DMS 273 treated with DMSO at 0.1 percent for 48 hours (cell line): ENCODE measurements at places on chromosomes 4 and X.

DNA sequence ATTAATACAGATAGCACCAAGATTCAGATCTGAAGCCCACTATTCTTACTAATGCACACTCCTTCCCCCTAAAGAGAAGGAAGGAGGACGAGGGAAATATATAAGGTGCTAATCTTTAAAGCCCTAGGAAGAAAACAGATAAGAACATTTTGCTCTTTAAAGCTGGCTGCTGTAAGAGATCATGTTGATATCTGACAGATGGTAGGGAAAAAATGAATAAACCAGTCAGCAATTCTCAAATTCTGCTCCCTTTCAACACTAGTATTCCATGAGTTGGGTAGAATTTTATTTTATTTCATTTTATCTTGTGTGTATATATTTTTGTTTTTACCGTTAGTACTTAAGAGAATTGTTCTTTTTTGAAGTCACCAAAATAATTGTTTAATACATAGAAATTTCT lies 19.2 kb downstream of the OTC start:
- no peak for DNase-seq

GRCh38 chrX:53374222-53374820 lies 48.1 kb downstream of the SMC1A start:
- peak; percentile 14 for DNase-seq

DNA sequence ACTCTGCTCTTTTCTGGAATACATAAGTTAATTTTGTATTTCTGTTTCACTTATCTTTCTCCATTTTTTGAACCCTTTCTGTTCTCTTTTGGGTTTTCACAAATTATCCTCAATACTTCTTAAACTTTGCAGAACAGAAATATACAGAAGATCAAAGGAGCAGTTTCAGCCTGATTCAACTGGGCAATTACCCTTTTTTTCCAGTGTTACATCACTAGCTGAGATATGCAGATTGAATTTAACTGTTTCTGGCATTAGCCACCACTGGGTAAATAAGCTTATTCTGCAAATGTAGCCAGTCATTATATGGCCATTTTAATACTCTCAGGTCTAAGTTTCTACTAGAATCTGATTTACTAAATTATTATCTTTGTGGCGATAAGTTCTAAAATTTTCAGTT lies 66.9 kb upstream of the GRID2 start:
- DNase-seq, result no peak

DNA sequence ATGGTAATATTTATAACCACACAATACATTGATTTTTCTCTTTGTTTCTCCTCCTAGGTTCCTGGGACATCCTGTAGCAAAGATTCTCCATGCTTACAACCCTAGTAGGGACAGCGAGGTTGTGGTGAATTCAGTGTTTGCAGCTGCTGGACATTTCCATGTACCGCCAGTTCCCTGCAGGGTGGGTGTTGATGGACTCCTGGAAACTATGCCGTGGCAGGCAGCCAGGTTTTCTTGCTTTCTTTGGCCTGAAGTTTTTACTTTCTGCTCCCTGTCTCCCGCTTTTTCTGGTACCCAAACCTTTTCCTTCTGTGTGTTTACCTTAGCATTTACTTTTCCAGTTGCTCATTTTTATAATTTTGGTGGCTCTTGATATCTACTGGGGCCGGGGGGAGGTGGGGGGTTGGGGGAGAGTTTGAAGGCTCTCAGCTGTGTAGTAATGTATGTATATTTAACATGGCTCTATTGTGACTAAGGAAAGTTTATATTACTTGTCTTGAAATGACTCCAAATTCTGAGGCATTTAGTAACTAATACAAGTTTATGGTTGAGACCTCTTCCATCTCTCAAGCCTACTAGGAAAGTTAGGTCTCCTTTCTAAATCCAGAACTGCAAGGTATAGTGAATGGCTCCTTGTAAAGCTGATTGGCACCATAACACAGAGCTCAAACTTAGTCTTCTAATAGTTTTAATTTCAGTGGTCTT lies 89.7 kb downstream of the TMEM131L start:
- DNase-seq, result no peak

GRCh38 chr4:106985830-106986229 lies 50.3 kb downstream of the DKK2 start:
- no peak for DNase-seq

- no peak for DNase-seq
Observed at GRCh38 chrX:47664737-47665136, 5.8 kb upstream of the UXT start.

- DNase-seq, result no peak
Observed at GRCh38 chrX:9700555-9700954, 65.1 kb downstream of the GPR143 start.

GRCh38 chr4:70874268-70875156 lies 27.7 kb upstream of the MOB1B start:
- DNase-seq, result no peak

DNA sequence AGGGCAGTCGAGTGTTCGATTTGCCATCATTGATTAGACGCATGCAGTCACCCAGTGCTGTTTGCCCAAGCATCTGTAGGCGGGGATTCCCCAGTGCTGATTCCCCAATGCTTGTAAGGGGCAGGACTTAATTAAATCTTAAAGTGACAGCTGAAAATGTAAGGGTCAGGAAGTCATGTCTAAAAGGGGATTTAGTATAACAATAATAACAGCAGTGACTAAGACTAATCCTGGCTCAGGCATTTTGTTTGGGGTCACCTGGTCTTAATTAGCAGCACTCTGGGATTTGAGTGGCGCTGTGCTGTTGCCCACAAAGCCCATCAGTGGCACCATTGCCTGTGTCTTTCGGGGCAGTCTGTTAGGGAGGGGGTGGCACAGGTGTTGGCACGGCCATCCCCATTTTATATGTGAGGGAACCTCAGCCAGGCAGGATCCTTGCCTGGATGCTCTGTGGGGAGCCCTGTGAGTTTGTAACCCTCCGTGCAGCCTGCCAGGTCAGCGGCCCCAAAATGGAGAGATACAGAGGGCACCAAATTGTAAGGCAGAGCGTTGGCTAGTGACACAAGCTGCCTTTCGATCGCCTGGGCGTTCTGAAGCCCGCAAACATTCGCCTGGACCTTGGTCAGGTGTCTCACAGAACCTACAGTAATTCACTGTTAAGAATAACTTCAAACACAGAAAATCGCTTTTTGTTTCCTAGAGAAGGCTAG lies 146.7 kb downstream of the TBL1X start:
- no peak for DNase-seq

- DNase-seq, result no peak
Observed at GRCh38 chrX:96244955-96245354, 439.7 kb upstream of the DIAPH2 start.

DNA sequence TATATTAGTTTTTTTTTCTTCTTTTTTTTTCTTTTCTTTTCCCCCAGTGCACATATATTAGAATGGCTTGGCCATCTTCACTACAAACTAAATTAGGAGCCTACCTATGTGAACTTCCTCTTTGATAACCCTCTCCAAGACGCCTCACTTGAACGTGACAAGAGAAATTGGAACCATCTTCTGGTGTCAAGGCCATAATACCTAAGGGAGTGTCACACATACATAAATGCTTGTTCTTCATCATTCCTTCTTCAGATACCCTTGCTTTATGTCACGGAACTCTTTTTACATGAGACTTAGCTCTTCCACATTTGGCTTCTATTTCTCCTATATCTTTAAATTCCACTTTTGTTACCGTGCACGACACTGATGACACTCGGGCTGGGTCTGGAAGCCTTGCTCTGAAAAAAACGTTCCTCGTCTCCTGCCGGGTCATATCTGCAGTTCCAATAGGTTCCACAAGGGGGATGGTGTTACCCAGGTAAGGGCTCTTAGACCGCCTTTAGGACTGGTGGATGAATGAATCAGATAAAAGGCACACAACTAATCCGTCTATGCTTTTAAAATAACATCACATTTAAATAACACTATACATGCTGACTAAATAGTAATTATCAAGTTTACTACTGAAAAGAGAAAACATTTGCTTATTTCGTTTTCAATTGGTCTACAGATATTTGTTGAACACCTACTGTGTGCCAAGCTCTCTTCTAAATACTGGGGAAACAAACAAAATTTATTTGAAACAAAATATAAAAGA lies 19.9 kb downstream of the DGAT2L6 start:
- DNase-seq, result no peak

GRCh38 chr4:3852309-3852708 lies 86.1 kb downstream of the ADRA2C start:
- no peak for DNase-seq

DNA sequence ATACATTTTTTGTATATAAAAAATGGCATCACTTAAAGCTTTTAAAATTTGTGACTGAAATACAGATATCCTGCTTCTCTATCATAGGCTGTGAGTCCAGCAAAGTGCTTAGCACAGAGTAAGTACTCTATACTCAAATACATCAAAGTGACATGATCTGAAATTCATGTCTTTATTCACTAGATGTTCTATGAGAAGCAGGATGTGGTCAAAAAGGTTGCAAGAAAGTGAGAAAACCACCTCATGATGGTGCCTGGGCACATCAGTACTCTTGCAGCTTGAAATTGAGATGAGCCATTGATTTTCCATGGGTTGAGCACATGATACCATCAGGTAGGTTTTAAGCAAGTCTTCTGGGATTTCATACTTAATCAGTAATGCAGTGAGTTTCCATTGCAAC lies 20.4 kb upstream of the SFRP2 start:
- DNase-seq, result no peak

GRCh38 chrX:44962944-44963343 lies 90.0 kb downstream of the KDM6A start:
- DNase-seq, result no peak

- no peak for DNase-seq
Observed at GRCh38 chr4:24741910-24742309, 53.5 kb upstream of the SOD3 start.

GRCh38 chrX:106302304-106302703 lies 134.2 kb downstream of the PWWP3B start:
- no peak for DNase-seq

- DNase-seq, result no peak
Observed at GRCh38 chr4:182756161-182756690, 161.0 kb downstream of the DCTD start.

DNA sequence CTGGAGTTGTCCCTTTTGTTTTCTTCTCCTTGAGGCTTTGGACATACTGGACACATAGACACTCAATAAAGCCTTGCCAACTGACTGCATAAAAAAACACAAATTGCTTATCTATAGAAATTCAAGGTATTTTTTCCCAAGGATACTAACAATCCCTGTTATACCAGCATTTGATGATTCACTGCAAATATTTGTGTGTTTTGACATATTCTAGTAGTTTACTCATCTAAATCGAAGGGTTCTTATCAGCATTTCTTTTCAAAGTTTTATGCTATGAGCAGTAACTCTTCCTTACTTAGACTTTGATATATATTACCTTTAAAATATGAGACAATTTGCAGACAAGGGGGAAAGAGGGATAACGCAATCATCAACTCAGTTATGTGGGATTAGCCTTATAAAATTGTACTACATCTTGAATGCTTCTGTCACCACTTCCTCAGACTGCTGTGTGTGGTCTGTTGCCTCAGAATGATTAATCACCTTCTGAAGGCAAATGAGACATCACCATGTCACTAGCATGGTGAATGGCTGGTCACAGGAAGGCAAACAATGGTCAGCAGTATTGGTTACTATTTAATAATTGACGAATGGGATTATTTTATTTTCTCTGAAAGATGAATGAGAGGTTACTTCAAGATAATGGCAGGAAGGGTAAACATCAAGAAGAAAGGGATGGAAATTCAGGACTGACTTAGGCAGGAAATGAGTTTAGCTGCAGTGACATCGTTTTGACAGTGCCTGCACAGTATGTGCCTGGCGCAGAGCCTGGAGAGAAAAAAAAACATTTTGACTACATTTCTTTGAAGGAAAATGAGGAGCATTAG lies 544.3 kb upstream of the CNKSR2 start:
- no peak for DNase-seq

DNA sequence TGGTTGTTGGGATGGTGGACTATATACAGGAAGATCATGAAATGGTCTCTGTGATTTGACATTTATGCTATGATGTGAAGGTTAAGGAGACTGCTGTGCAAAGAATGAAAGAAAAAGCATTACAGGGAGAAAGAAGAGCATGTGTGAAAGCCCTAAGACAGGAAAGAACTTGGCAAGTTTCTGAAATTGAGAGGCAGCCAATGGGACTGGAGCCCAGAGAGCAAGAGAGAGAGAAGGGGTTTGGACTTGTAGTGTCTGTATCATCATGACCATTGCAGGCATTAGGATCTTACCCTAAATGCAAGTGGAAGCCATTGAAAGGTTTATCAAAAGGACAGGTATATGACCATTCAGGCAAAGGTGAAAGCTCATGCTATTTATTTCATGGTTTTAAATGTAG lies 147.1 kb downstream of the NAA11 start:
- DNase-seq, result peak; percentile 74

DNA sequence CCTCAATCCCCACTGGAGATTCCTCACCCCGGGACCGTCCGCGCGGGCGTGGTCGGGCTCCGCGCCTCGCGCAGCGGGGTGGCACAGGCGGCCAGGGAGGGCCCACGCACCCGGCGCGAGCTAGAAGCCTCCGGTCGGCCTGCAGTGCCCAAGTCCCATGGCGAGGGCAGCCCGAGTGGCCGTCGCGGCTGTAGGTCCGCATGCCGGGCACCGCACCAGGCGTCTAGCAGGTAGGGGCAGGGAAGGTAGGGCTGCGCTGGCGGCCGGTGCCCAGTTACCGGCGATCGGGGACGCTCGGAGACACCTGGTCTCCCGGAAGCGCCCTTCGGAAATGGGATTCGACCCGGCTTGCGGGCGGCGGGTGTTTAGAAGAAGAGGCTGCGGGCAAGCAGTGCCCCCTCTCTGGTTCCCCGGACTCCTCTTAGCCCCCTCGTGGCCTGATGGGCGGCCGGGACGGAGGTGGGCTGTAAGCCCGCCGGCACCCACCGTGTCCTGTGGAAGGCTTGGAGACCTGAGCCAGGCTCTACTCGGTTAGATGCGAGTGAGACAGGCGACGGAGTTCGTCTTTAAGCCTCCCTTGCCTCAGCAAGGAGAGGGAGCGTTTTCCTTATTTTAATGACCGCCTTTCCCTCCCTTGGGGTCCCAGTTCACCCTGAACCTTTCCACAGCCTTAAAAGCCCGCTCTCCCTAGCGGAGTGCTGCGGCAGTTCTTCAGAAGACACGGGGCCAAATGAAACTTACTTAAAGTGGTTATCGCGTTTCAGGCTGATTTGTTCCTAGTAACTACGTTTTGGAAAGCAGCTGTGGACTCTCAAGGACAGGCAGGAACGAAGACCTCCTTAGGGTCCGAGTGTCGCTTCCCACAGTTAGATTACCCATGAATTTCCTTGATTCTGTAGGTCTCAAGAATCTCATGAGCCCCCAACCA lies 821 bp downstream of the SLITRK2 start:
- no peak for DNase-seq

- no peak for DNase-seq
Observed at GRCh38 chr4:40940317-40940741, 190.6 kb downstream of the NSUN7 start.

- DNase-seq, result no peak
Observed at GRCh38 chr4:98803251-98803650, 125.7 kb downstream of the EIF4E start.

- no peak for DNase-seq
Observed at GRCh38 chr4:180769791-180770190, 1473.4 kb upstream of the TENM3 start.

DNA sequence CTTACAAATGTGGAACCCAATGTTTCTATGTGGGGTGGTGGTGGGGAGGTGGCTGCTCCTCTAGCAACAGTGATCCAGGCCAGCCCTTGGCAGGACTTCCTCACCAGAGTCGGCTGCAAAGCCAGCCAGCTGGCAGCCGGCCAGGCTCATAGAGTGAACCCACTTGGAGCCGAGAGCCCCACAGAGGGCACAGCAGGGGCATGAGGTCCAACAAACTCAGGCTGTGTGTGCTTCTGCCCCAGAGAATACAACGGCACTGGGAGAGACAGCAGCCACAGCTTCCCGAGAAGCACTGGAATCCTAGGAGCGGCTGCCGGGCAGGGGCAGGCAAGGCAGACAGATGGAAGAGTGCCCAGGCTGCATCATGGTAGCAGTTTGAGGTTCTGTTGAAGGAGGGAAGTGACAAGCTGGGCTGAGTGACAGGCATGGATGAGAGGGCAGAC lies 23.5 kb upstream of the SOWAHD start:
- peak; percentile 28 for DNase-seq
